ENCODE measurements at places on chromosomes 2 and 18.

GRCh38 chr18:58269931-58270330 lies 225.9 kb downstream of the NEDD4L start:
- DNase-seq: no peak

DNA sequence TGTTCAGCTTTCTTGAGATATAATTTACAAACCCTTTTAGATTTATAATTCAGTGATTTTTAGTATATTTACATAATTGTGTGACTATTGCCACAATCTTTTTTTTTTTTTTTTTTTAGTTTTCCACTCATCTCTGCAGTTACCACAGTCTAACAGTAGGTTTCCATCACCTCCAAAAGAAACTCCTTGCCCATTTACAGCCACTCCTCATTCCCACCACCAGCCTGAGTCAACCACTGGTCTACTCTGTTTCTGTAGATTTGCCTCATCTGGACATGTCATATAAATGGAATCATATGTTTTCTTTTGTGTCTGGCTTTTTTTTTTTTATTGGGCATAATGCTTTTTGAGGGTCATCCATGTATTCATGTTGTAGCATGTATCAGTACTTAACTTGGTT lies 16.1 kb downstream of the MTX2 start:
- DNase-seq: no peak

DNA sequence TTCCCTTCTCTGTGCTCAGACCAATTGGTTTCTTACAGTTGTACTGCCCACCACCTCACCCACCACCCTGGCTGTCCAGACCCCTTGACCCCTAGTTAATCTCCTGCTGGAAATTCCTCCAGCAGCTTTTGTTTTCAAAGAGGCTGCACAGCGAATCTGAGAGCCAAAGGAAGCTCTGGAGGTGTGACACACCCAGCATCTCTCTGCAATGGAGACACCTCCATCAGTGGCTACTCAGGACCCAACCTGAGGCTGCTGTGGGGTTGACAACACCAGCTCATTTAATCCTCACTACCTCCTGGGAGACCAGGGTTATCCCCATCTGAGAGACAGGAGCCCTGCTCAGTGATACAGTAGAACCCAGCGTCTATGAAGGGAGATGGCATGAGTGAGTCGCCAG lies 86.4 kb downstream of the BIN1 start:
- no peak for DNase-seq

DNA sequence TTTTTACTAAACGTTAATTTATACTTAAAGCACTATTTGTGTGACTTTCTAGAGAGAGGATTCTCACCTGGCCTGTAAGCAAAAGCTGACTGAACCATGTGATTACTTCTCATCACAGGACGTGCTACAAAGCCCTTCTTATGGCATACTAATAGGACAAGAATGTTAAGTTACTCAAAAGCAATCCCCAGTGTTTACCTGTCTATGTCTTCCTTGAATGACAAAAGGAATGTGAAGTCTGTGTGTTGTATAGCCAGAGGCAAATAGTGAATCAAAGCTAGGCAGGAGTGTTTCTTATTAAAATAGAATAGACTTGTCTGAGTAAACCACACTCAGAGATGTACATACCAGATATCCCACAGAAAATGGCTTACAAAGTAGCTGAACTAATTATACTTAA lies 1465.5 kb downstream of the SUCLG1 start:
- no peak for DNase-seq

DNA sequence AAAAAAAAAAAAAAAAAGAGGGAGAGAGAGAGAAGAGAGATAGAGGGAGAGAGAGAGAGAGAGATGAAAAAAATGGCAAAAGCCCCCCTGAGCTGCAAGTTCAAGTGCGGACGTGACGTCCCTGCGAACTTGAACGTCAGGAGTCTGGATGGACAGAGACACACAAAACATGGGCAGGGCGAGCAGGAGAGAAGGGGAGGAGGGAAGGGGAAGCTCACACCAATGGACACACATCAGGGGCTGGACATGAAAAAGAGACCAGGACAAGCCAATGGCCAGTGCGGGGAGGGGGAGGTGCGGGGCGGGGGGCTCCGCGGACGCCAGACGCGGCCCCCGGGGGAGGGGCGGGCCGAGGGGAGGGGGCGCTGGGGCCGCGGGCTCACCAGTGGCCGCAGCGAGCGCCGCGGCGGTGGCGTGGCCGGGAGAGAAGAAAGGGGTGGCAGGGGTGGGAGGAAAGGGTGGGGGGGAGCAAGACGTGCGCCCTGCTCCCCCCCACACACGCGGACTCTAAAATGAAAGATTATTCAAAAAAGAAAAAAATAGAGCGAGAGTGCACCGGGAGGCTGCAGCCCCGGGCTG lies at the start of gene BCL11A:
TSS of gene BCL11A (minus strand) at position 160 of the 579 bp plus-strand sequence. CDS start 384 bp downstream, outside the sequence.
- no peak for DNase-seq

- DNase-seq: no peak
Observed at GRCh38 chr18:56373601-56374000, 264.8 kb downstream of the TXNL1 start.

GRCh38 chr2:108385411-108386071 lies 7.8 kb downstream of the SULT1C4 start:
- no peak for DNase-seq

DNA sequence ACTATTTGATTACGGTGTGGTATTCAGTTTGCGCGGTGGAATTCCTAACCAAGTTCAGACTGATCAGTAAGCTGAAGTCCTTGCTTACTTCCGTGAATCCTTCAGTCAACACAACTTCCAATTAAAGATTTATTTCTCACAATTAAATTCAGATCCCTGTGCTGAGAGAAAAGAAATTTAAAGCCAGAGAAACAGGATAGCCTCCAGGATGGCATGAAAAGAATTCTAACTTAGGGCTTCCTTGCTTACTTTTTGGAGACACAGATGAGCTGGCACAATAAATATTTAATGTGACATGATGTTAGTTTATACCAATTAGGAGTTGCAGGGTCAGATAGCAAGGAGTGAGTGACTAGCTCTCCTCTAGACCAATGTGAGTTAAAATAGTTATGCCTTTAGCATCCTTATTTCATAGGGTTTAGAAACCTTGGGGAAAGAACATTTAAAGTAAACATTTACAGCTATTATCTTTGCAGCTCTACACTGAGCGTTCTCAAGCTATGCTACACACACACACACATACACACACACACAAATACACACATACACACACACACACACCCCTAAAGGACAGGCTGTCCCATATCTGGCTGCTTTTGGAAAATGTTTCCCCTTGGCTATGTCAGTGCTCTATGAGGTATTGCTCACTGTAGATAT lies 151.0 kb downstream of the TRIB2 start:
- no peak for DNase-seq

GRCh38 chr18:33596178-33596854 lies 18.3 kb downstream of the ASXL3 start:
- DNase-seq: no peak

DNA sequence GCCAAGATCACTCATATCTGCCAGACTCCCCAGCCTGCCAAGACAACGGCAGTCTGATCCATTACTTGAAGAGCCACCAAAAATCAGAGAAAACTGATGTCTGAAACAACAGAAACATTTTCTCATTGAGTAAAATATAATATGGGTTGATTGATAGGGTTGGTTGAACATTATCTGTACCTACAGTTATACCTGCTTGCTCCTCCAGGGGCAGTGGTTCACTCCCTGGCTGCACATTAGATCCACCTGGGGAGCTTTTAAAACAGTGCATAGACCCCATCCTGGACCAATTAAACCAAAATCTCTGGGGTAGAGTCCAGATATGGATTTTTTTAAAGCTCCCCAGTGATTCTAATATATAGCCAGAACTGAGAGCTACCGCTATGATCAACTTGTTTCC lies 43.6 kb upstream of the SLC14A2 start:
- DNase-seq: no peak

- no peak for DNase-seq
Observed at GRCh38 chr18:44046376-44046975, 634.2 kb upstream of the SETBP1 start.

DNA sequence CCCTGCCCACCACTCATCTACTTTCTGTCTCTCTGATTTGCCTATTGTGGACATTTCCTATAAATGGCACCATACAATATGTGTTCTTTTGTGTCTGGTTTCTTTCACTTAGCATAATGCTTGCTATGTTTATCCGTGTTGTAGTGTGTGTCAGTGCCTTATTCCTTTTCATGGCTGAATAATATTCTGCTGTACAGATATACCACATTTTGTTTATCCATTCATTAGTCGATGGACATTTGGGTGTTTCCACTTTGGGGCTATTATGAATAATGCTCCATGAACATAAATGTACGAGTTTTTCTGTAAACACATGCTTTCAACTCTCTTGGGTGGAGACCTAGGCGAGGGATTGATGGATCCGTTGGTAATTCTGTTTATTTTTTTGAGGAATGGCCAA lies 15.6 kb downstream of the ARL4C start:
- DNase-seq: no peak

DNA sequence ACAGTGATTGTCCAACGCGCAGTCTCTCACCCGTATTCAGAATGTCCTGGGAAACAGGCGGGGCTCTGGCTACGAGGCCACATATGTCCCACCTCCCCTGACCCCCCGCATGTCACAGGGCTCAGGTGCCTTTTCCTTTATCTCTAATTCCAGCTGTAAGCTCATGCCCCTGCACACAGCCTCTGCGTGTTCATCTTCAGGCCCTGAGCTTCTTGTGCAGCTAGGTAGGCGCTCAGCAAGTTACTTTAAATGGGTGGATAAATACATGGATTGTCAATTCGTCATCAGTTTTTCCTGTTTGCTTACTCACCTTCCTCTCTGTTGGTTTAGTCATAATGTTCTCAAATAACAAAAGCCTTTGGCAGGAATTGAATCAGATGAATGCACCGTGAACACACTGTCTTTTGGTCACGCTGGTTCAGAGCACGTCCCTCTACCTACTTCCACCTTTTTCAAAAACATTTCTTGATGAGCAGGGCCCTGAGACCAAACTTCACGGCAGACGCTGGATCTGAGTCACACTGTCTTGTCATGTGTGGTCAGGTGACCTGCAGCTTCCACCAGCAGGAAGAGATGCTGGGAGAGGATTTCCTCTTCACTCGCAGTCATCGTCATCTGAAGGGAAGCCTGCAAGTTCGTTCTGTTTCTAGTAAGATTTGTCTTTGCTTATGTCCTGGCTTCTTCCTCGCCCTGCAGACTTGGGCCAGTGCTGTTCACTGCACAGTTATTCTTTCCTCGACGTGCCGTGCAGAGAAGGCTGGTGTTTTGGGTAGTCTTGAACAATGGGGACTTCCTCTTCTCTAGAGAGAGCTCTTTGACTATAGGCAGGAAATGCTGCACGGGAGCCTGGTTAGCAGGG lies 138.1 kb downstream of the PTGR3 start:
- peak; percentile 93 for DNase-seq

DNA sequence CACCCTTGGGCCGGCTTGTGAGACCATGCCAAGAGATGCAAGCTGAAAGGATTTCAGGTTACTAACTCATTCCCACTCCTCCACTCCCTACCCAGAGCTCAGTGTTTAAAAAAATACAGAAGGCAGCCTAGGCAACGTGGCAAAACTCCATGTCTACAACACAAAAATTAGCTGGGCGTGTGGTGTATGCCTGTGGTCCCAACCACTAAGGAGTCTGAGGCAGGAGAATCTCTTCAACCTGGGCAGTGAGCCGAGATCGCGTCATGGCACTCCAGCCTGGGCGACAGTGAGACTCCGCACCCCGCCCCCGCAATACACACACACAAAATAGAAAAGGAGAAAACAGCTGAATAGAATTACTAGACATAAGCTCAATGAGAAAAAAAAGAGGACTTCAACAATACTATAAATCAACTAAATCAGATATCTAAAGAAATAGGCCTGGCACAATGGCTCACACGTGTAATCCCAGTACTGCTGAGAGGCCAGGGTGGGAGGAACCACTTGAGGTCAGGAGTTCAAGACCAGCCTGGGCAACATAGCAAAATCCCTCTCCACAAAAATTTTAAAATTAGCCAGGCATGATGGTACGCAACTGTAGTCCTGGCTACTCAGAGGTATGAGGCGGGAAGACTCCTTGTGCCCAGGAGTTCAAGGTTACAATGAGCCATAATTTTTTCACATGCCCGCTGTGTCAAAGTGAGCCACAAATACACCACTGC lies 10.1 kb downstream of the IWS1 start:
- DNase-seq: no peak
